ENCODE measurements at places on chromosomes 11 and 22. TPM values are rescaled to one million over a fixed set of nuclear protein-coding genes. Genes with fewer than 3 reads are reported as not detected.

Gene OR6T1
- not detected for total RNA-seq

Gene MOV10L1
- total RNA-seq, result 1.7 TPM

Gene IGLL1
- total RNA-seq, result not detected

Gene MMP1
- total RNA-seq, result not detected

Gene SERHL2
- 2.6 TPM for total RNA-seq

Gene GAL
- total RNA-seq, result 0.66 TPM

Gene PSMA1
- total RNA-seq, result 129 TPM

- no peak for DNase-seq
Observed at GRCh38 chr22:30969532-30970355, 679 bp downstream of the TUG1 start.

DNA sequence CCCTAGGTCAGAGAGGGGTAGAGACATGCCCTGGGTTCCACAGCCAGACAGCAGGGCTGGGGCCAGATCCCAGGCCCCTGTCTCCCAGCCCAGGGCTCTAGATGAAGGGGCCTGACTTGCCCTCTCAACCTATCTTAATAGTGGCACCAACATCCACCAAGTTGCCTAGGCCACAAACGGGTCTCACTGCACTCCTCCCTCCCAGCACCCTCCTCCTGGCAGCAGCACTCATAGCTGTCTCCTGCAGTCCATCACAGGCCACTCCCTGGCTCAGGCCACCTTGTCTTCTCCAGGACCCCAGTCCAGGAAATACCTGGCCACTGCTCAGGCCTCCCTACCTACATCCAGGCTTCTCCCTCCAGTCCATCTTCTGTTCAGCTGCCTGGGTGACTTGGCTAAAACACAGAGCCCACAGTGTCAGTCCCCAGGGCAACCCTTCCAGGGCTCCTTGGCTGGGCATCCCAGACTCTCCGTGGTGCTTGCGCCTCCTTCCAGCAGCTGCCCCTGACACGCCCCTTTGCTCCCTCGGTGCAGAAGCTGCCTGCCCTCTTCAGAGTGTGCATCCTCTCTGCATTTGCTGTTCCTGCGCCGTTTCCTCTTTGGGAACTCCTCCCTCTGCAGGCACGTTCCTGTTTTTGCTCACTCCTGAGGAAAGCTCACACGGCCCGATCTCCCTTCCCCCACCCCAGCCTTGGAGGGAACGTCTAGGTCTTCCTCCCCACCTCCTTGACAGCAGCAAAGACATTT is 40.5 kb downstream of the LRRC32 start:
- no peak for DNase-seq

GRCh38 chr11:118939953-118940598 is 14.3 kb upstream of the BCL9L start:
- no peak for DNase-seq

DNA sequence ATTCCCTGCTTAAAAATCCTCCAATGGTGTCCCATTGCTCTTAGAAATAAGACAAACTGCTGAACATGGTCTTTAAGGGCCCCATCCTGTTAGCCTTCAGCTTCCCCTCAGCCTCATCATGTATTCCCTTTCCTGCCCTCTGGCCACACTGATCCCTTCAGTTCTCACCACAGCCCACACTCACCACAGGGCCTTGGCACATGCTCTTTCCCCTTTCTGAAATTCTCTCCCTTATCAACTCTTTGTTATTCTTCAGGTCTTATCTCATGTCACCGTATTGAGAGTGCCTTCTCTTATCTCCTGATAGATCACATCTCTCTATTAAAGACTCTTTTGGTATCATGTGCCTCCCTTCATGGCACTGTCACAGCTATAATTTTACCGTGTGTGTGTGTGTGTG is 167.8 kb upstream of the MPPED2 start:
- no peak for DNase-seq

DNA sequence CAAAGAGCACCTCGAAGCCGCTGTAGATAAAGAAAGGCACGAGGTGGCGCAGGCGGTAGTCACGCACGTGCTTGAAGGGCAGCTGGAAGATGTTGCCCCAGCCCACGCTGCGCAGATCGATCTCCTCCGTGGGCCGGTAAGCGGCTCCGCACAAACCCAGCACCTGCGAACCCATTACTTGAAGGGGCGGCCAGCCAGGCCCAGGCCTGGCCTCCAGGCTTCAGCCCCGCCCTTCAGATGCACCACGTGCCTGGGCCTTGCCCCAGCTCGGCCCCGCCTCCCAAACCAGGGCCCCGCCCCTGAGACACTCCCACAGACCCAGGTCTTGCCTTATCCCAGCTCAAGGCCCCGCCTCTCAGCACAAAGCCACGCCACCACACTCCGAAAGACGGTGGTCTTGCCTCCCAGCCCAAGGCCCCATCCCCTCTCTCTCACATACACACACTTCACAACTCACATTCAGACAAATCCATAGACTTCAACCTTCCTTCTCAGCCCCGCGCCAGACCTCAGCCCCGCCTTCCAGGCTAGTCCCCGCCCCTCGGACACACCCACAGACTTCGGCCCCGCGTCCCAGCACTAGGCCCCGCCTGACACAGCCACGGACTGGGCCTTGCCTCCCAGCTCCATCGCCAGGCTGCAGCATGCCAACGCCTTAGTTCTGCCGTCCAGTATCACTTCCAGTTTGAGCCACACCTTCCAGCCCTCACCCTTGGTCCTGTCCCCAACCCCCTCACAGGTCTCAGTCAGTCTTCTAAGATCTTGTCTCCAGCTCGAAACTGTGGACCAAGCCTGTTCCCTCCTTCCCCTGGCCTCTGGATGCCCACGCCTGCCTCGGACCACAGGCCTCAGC is 7.0 kb downstream of the UNC93B1 start:
- no peak for DNase-seq

DNA sequence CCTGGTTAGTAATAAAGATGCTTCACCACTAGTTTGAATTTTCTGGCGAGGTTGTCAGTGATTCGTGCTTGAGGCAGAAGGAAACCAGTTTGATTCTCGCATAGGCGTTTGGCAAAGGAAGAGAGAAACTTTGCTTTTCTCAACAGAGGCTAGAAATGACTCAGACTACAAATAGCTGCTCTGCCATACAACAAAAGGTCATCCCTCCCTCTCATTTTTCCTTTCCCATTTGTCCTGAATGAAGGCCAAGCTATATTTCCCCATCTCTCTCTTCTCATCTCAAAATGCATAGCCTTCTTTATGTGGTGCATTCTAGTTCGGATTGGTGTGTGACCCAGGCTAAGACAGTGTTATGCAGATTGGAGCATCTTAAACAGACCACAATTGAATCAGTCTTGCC is 741.4 kb downstream of the NTM start:
- DNase-seq, result no peak

DNA sequence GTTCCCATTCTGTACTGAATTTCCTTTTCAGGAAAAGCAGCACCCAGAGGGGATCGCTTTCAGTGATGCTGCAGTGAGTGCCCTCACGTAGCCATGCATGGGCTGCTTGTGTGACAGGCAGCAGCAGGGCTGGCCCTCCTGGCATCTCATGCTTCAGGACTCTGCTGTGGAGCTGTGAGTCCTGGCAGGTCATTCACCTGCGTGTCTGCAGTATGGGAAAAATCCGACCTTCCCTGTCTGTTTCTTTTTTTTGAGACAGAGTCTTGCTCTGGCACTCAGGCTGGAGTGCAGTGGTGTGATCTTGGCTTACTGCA is 13.4 kb downstream of the GLB1L2 start:
- no peak for DNase-seq

- DNase-seq, result no peak
Observed at GRCh38 chr11:77244277-77245027, 57.0 kb downstream of the GDPD4 start.

GRCh38 chr11:72583616-72584292 is 90.5 kb downstream of the PDE2A start:
- no peak for DNase-seq

DNA sequence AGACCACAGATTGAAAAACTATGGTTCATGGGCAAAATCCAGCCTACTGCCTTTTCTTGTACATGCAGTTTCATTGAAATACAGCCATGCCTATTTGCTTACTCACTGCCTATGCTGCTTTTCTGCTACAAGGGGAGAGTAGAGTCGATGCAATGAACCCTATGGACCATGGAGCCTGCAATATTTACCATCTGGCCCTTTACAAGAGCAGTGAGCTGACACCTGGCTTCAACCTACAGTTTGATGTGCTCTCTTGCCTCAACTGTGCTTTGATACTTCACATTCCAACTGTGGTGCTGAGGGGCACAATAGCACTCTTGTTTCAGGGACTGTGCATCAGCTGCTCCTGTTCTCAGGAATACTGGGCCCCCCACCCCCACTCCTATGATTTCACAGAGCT is 239.5 kb upstream of the SORL1-AS1 start:
- DNase-seq, result no peak

- no peak for DNase-seq
Observed at GRCh38 chr22:29520851-29521250, 32.7 kb downstream of the THOC5 start.

DNA sequence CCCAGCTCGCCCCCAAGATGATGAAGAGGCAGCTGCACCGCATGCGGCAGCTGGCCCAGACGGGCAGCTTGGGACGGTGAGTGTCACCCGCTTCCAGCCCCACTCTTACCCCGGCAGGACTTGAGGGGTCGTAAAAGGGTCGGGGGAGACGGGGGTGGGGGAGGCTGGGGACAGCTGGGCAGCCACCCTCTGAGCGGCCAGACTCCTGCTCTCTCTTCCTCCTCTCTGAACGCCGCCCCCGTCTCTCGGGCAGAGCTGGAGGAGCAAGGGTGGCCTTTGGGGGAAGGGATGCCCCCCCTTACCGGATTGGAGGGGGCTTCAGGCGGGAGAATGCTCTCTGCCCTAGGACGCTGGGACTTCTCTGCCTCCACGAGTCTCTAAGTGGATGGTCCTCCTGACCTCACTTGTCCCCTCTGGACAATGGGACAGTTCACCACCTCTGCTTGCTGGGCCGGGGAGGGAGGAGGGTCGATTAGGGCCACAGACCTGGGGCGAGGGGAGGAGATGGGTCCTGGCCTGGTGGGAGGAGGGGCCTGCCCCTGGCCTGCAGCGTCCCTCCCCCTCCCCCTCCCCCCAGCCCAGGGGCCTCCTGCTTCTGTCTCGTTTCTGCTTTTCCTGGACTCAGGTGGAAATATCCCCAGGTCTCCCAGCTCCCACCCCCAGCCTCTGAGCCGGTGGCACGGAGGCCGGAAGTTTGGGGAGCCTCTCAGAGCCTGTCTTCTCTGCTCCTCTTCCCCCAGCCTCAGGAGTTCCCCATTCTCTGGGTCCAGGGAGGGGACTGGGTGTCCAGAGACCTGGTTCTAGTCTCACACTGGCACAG is 512 bp downstream of the SH3BP1 start:
- DNase-seq, result no peak

GRCh38 chr11:126704096-126704495 is 296.5 kb downstream of the KIRREL3 start:
- no peak for DNase-seq

DNA sequence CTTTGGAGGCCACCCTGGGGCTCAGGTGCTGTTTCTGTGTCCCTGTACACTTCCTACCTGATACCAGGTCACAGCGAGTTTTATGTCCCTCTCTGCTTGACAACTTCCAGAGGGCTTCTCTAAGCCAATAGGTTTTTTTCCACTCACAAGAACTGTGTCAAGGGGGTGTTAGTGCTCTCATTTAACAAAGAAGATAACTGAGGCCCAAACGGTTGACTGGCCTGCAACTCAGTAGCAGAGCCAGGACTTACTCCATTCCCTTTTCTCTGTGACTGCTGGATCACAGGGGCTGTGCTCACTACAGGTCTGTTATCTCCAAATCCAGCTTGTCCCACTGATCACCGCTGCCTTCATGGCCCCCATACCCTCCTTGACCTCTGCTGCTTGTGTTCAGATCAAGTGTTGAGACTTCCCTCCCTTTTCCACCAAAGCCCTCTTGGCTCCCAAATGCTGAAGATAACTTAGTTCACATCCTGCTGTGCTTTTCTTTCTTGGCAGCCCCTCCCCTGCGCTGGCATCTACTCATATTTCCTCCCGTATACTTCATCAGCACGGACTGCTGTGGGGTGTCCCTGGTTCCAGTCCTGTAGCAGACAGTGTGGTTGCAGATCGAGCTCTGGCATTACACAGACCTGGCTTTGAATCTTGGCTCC is 41.3 kb downstream of the POU2F3 start:
- DNase-seq, result no peak

DNA sequence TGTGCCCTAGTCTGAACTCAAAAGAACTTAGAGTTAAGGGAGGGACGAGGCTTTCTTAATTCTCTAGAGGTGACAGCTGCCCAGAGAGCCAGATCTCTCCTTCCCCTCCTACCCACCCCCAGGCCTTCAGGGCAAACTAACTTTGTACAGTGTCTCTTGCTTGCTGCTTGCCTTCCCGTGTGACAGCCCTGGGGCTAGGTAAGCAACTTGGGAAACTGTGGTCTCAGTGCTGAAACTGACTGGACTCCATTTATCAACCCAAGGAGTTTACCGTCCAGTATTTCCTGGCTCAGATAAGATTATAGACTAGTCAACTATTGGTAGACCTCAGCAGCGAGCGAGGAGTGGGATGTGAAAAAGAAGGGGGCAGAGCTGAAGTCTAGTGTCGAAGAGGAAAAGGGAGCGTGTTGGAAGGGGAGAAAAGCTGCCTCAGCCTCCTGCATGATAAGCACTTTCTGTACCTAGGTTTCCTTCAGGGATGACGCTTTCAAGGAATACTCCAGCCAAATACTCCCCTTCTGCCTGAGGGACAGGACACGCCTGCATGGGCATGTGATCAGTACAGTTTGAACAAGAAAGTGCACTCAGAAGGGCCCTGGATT is 43.3 kb upstream of the WEE1 start:
- DNase-seq, result no peak

DNA sequence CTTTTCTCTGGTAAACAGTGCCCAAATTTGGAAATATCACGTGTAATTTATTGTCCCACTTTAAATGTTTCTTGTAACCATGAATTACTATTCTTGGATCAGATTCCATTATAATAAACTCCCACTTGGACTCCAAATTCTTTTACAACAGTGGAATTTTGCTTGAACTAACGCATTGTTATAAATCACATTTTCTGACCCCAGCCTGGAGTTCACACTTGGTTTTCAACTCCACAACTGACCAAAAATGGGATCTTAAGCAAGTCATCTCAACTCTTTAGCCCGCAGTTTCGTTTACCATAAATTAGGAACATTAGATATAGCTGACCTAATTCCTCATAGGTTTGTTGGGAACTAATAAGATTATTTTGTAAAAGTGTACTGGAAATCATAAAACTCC is 336.8 kb upstream of the NCAM1 start:
- DNase-seq, result no peak

- no peak for DNase-seq
Observed at GRCh38 chr22:32542677-32543357, 68.2 kb downstream of the FBXO7 start.

DNA sequence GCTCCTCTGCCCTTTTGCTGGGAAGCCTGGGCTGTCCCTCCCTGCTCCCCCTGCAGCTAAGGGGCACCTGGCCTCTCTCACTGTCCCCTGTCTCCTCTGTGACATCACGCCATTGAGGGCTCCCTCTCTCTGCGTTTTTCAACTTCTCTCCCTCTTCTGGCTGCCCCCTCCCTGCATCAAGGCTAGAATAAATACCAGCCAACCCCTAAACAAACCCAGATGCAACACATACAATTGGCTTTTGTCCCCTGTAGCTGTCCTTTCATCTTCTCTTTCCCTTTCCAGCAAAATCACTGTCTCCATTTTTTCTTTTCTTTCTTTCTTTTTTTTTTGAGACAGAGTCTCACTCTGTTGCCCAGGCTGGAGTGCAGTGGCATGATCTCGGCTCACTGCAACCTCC is 3.3 kb upstream of the MIEF1 start:
- DNase-seq, result no peak

GRCh38 chr11:20178976-20179375 is 18.7 kb upstream of the DBX1 start:
- no peak for DNase-seq
